ENCODE measurements at places on chromosomes 13 and 19. TPM values are rescaled to one million over a fixed set of nuclear protein-coding genes. Genes with fewer than 3 reads are reported as not detected.

The IL27RA gene
- total RNA-seq: 6.8 TPM

The SLC1A6 gene
- not detected for total RNA-seq

The TPTE2 gene
- not detected for total RNA-seq

The UFM1 gene
- 89.1 TPM for total RNA-seq

The FUT3 gene
- total RNA-seq: not detected

The ERICH6B gene
- total RNA-seq: not detected

The NLRP7 gene
- not detected for total RNA-seq

The ZNF813 gene
- total RNA-seq: 3.6 TPM

The RFPL4A gene
- total RNA-seq: not detected

The THSD1 gene
- total RNA-seq: 8.8 TPM

The TNPO2 gene
- 71.6 TPM for total RNA-seq

The FAM216B gene
- not detected for total RNA-seq

The ATCAY gene
- total RNA-seq: not detected

The ZFR2 gene
- not detected for total RNA-seq

The C19orf38 gene
- 0.65 TPM for total RNA-seq

The ELF1 gene
- total RNA-seq: 45.2 TPM
